Stimulated activated CD8-positive, alpha-beta memory T cell treated with anti-CD3 and anti-CD28 coated beads, Interleukin-4, amount 100 ng/mL, for 24 hours (primary cell): ENCODE measurements at places on chromosomes 5 and 9.

GRCh38 chr9:8850914-8851313 is 1051.3 kb upstream of the DMAC1 start:
- DNase-seq, result no peak

- DNase-seq, result no peak
Observed at GRCh38 chr9:137141050-137141810, 2.3 kb downstream of the GRIN1 start.

- no peak for DNase-seq
Observed at GRCh38 chr5:88144219-88145001, 124.2 kb downstream of the TMEM161B start.

DNA sequence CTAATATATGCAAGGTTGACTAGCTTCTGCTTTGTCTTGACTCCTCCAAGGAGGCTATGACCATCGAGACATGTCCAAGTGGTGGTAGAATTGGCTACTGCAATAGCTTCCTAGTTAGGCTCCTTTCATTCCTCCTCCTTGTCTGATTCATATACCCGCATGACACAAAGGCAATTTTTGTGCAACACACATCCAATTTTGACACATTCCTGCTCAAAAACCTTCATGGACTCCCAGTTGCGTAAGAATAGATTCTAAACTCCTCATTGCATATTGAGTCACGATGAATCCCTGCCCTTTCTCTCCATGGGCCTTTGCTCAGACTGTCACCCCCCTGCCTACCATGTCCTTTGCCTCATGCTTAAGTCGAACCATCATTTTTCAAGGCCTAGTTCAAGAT is 344.5 kb downstream of the ACTL7B start:
- no peak for DNase-seq

DNA sequence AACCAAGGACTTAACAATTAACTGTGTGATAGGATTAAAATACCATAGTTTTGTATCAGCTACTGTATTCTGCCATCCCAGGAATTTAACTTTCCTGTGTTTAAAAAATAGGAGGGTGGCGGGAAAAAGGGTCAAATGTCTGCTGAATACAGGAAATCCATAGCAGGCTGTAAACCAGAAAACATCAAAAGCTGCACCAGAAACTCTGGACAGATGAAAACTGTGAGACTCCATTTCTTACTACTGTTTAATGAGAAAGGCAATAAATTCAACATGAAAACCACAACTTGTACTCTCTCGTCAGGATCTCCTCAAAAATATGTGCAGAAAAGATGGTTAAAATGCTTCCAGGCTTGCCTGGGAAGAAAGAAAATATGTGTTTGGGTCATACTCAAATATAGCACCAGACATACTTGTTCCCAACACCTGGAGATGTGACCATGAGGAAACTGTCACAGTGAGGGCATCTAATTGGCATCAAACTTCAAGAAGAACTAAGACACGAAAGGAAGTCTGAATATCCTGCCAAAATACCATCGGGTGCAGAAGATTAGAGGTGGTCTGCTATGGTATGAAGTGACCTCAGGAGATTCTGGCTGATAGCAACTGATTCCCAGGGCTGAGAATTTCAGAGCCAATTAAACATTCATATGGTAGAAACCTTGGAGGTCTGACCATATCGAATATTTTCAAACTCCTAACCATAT is 164.7 kb upstream of the TARS1 start:
- DNase-seq, result no peak
